ENCODE measurements at places on chromosomes 7 and 10.

- no peak for DNase-seq
Observed at GRCh38 chr10:44280226-44281014, 104.5 kb downstream of the CXCL12 start.

- DNase-seq = no peak
Observed at GRCh38 chr7:93569189-93569588, 5.3 kb downstream of the CALCR start.

- DNase-seq = no peak
Observed at GRCh38 chr7:151082141-151083070, 887 bp downstream of the TMUB1 start.

DNA sequence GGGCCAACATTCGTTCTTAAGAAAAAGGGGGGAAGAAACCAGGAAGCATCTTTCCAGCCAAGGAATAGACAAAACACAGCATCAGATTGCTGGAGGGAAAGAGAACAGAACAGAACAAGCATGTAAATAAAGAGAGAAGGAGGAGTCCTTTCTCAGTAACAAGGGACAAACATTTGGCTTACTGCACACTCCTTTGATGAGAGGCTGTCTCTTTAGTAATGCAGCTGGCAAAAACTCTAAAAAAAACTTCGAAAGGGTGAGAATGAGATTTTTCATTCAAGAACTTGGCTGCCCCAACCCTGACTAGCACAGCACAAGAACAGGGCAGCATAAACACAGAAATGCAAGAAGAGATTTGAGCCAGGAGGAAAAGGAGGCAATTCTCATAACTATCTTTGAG, 38.9 kb upstream of the IL6 start:
- no peak for DNase-seq

DNA sequence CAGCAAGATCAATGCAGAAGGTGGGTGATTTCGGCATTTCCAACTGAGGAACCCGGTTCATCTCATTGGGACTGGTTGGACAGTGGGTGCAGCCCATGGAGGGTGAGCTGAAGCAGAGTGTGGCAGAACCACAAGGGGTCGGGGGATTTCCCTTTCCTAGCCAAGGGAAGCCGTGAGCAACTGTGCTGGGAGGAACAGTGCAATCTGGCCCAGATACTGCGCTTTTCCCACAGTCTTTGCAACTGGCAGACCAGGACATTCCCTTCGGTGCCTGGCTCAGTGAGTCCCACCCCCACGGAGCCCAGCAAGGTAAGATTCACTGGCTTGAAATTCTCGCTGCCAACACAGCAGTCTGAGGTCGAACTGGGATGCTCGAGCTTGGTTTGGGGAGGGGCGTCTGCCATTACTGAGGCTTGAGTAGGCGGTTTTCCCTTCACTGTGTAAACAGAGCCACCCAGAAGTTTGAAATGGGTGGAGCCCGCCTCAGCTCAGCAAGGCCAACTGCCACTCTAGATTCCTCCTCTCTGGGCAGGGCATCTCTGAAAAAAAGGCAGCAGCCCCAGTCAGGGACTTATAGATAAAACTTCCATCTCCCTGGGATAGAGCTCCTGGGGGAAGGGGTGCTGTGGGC, 58.6 kb upstream of the SLC26A5 start:
- DNase-seq = no peak

DNA sequence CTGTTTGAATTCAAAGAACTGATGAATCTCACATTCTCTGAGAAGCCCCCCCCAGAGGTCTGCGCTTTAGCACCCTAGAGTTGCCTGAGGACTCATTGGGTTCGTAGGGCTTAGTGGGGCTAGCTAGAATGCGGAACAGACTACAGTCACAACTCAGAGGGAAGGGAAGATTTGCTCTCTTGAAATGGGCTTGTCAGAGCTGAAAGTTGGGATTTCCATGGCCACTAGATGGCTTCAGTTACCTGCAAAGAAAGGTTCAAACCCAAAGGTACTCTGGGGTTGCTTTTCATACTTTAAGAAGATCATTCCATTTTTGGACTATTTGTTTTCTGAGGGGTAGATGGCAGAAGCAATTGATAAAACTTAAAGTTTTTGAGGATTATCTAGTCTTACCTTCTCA, 205.0 kb downstream of the BBS9 start:
- DNase-seq = no peak

- DNase-seq = no peak
Observed at GRCh38 chr7:96184783-96185182, 137.1 kb downstream of the SLC25A13 start.

DNA sequence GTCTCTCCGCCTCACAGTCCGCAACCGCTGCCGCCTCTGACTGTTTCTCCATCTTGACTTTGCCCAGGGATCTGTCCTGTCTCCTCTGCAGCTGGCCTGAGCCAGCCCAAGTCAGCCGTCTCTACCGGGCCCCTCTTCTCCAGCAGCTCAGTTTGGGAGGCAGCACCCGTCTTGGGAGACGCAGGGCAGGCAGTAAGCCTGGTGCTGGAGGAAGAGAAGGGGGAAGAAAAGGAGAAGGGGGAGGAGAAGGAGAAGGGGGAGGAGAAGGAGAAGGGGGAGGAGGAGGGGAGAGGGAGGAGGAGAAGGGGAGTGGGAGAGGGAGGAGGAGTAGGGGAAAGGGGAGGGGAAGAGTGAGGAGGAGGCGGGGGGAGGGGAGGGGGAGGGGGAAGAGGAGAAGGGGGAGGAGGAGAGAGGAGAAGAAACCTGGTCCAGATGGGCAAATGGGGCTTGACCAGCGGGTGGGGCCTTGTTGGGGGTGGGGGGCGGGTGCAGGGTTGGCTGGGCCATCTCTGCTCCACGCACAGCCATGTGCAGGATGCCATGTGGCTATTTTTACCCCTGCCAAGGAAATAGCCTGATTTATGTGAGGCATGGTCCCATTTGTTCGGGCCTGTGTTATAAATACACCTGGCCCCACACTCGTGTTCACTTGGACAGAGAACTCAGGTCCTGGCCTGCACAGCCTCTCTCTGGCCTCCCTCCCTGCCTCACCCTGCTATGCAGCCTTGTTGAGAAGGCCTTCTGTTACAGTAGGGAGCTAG, 35.9 kb upstream of the FZD9 start:
- DNase-seq = no peak

- DNase-seq = no peak
Observed at GRCh38 chr10:129126982-129127381, 340.1 kb upstream of the MGMT start.

DNA sequence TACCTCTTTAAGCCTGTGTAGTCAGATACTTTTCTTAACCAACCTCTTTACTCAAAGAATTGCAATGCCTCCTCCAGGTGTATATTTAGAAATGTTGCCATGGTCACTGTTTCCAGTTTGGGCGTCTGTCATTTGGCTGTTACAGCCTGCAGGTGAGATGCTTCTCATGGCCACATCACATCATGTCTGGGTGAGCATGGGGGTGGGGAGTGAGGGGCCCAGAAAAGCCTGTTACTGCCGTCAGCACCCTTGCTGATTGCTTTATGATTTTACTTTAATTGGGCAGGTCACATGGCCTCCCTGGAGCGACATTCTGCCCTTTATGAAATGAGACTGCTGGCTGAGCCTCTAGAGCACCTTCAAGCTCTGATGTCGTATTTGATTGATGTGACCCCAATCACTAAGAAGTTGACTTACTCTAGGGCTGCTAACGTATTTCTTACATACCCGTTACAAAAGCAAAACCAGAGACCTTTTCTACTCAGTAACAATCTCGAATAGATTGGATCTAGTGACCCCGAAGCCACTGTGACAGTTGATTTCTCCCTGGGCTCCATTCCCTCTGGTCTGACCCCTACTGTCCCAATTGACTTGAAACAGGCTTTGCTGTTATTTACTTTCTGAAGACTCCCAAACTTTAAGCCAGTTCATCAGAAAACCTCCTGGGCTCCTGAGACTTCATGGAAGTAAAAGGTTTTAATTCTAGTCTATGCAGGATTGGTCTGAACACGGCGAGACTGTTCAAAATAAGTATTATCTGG, 60.7 kb downstream of the OTUD1 start:
- DNase-seq = no peak

GRCh38 chr7:139691253-139691781, 86.5 kb downstream of the HIPK2 start:
- DNase-seq = no peak

GRCh38 chr10:129887986-129888783, 75.9 kb downstream of the EBF3 start:
- no peak for DNase-seq

- DNase-seq = no peak
Observed at GRCh38 chr7:141477865-141478264, 73.3 kb upstream of the AGK start.

- DNase-seq = no peak
Observed at GRCh38 chr7:65746398-65746669, 126.5 kb upstream of the VKORC1L1 start.

GRCh38 chr7:138962561-138963270, 18.5 kb downstream of the KIAA1549 start:
- DNase-seq = no peak

GRCh38 chr10:11012421-11013295, 5.0 kb upstream of the CELF2 start:
- no peak for DNase-seq

DNA sequence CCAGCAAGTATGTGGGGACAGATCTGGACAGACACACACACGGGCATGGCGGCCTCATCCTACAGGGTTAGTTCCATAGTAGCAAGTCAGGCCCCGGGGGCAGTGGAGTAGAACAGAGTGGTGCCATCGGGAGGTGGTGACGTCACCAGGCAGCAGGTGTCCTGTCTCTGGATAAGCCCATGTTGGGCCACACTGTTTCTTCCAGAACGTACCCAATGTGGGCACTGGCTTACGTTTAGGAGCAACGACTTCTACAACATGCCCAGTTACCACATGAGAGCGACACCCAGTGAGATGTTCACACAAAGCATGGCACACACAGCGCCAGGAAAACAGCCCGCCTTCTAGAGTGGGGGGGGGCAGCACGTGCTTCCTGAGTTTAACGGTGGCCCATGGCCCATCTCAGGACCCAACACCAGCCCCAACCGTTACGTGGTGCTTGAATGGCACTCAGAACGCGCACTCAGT, 67.8 kb downstream of the CTBP2 start:
- DNase-seq = no peak

DNA sequence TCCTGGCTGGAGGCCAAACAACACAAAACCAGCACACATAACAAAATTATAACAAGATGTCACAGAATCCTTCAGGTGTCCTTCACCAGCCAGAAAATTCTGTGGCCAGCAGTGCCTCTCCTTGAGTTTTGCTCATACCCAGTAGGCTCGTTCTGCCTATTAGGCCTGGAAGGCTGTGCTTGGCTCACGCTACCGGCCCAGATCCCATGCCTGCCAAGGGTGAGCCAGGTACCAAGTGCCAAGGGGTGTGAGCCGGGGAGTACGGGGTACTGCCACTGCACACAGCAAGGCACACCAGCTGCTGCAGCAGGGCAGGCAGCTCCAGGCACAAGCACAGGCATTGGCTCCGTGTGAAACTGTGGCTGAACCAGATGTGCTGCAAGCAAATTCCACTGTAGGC, 1562.0 kb downstream of the REEP3 start:
- no peak for DNase-seq

DNA sequence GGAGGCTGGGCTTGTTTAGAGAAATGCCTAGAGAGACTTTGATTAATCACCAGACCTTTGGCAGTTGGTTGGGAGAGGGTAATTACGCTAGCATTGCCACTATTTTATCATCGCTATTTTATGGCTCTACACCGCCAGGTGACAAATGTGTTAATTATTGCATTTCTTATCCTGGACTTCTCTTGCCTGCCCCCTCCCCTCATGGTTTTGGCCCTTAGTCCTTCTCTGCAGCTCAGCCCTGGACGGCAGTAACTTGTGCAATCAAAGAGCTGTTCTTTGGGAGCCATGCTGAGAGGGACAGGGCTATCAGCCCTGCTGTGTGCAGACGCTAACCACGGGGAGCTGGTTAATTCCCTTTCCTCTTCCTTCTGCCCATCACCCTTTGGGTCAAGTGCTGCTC, 585.0 kb downstream of the AUTS2 start:
- no peak for DNase-seq

DNA sequence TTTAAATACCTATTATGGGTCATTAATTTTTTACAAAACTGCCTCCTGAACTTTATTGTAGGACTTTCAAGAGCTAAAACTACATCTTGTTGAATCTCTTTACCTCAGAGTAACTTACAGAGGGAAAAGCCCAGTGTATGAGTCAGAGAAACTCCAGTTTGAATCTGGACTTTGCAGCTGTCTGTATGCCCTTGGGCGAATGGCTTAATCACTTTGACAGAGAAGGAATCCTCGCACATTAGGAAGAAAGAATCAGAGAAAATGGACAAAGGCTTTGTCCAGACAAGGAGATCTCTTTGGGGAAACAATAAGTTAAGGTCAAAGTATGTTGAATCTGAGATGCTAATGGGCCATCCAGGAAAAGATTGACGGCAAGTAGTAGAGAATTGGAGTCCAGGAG, 484.2 kb upstream of the CELF2 start:
- no peak for DNase-seq

DNA sequence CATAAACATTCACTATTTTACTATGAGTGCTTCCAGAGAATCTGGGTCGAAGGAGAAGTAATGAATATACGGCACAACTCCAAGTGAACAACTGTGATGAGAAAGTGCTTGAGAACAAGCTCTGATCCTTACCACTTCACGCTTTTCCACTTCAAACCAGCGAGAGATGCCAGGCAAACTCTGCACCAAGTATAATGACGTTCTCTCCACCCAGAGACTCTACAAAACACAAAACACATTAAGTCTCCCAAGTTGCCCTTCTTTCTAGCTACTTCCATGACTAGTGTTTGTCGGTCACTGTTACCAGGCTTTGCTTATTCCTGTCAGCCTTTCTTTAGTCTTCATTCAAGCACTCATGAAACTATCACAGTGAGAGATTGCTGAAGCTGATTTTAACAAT, 193.1 kb upstream of the IMMP2L start:
- no peak for DNase-seq

GRCh38 chr10:78284381-78284780, 250.7 kb downstream of the RPS24 start:
- DNase-seq = no peak

- DNase-seq = no peak
Observed at GRCh38 chr10:108598320-108598695, 1325.0 kb downstream of the XPNPEP1 start.

DNA sequence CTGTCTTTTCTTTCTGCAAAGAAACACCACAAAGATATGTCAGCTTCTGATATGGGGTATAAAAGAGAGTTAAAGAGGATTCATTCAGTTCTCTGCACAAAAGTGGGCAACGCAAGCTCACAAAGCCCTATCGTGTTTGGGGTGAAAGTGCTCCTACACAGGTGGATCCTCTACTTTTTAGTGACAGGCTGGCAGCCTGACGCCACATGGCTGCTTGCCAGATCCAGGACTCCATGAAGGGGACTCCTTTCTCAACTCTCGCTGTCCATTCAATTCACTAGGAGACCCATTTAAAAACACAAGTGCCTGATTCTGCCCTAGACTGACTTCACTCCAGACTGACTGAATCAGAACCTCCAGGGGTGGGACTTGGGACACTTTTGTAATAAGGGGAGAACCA, 8.0 kb downstream of the PARP12 start:
- DNase-seq = no peak

DNA sequence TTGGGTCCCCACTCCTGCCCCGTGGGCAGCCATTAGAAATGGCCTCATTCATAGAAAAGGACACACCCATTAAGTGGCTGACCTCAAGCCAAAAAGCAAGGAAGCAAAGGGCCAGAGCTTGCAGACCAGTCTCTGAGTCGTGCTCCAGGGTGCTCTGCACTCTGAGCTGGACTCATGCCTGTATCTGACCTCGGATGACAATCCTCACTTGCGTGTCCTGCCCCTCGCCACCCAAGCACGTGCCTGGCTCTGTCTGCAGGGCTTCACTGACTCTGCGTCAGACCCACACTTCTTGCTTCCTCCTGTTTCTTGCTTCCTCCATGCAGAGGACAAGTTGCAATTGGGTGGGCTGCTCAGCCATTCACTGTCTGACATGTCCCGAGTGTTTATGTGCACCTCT, 138.8 kb downstream of the OAT start:
- DNase-seq = no peak
